NB4 (cell line): ENCODE measurements at places on chromosomes 3 and 15.

GRCh38 chr15:57782731-57783130 lies 76.2 kb downstream of the POLR2M start:
- no peak for DNase-seq

DNA sequence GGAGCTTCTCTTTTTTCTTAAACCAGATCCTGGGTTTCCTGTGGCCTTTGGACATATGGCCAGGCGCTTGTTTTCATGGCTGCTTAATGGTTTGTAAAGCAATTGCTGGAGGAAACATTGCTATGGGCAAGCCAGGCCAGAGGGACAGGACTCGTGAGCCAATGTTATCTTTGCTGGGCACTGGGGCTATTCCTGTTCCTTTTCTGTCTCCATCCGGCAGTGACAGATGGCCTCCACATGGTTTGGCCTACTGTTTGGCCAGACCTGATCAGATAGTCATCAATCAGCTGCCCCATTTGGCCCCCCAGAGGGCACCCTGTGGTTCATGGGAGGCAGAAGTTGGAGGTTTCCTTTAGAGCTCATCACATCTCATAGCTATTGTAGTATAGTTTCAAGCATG lies 326.1 kb upstream of the ROPN1 start:
- DNase-seq, result no peak

DNA sequence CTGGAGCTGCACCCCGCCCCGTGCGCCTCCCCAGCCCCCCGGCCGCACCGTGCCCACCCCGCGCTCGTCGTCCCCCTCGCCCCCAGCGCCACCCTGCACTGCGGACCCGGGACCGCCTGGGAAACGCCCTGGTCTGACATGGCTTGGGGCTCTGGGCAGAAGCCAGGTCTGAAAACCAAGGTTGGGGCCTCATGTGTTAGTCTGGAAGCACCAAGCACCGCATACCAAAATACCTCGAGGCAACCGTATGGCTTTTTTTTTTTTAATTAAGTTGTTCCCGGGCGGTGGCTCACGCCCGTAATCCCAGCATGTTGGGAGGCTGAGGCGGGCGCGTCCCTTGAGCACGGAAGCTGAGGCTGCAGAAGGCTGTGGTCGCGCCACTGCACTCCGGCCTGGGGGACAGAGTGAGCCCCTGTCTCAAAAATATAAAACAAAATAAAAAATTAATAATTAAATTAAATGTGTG lies 91.5 kb upstream of the CHD2 start:
- DNase-seq, result peak; percentile 74

GRCh38 chr3:65334045-65334665 lies 646.4 kb upstream of the ADAMTS9 start:
- DNase-seq, result no peak

GRCh38 chr3:105152987-105153386 lies 213.7 kb upstream of the ALCAM start:
- no peak for DNase-seq

DNA sequence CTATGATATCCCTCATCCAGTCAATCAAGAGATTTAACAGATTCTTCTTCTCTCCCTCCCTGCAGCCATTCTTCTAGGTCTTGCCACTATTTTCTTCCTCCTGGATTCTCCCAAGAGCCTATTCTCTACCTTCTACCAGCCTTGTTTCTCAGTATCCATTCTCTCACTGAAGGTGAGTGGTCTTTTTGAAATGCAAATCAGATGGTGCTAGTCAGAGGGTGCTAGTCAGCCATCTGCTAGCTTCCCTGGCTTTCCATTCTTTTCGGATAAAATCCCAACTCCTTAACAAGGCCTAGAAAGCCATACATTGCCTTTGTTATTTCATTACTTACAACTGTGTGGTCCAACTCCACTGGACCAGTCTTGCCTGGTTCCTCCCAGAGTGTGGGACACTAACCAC lies 734.3 kb upstream of the CFAP20DC start:
- DNase-seq, result no peak
